Right ventricle myocardium inferior (tissue), 1 donor: ENCODE measurements at places on chromosomes 7 and 10.

- DNase-seq = no peak
Observed at GRCh38 chr10:133385214-133385613, 6.2 kb downstream of the PAOX start.

GRCh38 chr7:66076462-66077329 is 1.1 kb downstream of the ASL start:
- DNase-seq = no peak

- no peak for DNase-seq
Observed at GRCh38 chr7:82926477-82926876, 236.2 kb downstream of the PCLO start.

GRCh38 chr10:133307776-133308420 is 774 bp downstream of the TUBGCP2 start:
- peak; percentile 88 for DNase-seq

- DNase-seq = no peak
Observed at GRCh38 chr10:83165265-83165664, 974.0 kb upstream of the GHITM start.

DNA sequence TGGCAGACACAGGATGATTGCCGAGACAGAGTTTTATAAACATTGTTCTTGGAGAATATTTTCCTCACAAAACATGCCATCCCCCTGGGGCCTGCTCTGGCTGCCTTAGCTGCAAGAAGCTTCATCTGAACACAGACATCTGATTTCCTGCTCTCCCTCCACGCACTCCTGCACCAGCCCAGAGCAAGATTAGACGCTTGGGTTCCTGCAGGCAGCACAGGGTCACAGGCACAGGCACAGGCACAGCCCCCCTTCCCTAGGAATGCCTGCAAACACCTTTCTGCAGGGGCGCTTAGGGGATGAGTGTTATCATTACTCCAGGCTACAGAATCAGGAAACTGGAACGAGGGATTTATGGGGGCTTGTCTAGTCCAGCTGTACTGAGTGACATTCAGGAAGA is 450.3 kb downstream of the GRID1 start:
- DNase-seq = no peak

- no peak for DNase-seq
Observed at GRCh38 chr10:27448921-27449320, 55.2 kb upstream of the RAB18 start.

- DNase-seq = no peak
Observed at GRCh38 chr10:17479822-17480221, 25.4 kb upstream of the ST8SIA6 start.

- DNase-seq = no peak
Observed at GRCh38 chr7:104135760-104136558, 71.9 kb downstream of the ORC5 start.
